Left ventricle myocardium superior (tissue), 1 donor: ENCODE measurements at places on chromosomes 2 and 18. TPM values are rescaled to one million over a fixed set of nuclear protein-coding genes. Genes with fewer than 3 reads are reported as not detected.

- DNase-seq, result no peak
These were observed 46.7 kb downstream of the MARCO start for GRCh38 chr2:118988706-118989105.

DNA sequence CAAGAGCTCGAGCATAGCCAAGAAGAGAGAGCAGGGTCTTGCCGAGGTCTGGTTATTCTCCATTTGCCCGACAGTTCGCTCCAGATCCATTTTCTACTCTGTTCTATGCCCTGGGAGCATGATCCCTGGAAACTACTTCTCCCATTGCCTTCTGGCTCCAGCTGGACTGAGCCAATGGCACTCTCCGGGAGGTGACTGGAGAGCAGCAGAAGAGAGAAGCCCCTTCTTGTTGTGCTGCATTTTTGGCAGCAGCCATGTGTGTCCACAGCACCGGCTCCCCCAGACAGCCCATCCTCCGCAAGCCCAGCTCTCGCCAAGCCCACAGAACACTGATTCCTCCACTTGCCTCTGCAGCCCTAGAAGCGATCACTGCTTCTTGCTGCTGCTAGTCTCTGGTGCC lies 345.5 kb downstream of the TNS1 start:
- no peak for DNase-seq

DNA sequence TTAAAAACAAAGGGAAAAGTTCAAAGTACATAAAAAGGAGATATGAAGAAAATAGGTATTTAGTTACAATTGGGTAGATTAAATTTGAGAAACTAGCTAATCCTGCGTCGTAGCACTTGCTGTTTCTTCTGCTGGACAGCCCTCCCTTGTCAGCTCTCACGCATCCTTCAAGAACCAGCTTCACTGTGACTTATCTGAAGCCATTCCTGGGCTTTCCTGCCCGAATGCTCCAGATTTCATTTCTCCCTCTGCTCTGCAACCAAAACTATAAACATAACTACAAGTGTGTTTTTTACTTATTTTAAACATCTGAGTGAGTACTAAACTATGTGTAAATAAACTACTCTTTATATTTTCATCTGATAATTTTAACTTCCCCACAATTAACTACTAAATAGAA lies 149.2 kb downstream of the MTCL1 start:
- no peak for DNase-seq

DNA sequence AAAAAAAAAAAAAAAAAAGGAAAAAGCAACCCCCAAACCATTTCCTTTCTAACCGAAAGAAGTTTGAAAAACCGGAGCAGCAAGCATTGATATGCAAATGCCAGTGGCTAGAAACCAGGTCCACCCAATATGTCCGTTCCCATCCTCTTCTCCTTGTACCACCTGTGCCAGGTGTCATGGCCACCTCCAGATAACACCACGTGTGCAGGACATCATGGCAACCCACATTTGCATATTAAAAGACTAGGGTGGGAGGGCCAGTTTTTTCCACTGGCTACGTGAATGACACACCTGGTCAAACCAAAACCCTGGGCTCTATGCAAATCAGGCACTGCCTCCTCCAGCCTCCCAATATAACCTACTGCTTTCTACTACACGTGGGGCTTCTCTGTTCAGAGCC lies 303.3 kb upstream of the GULP1 start:
- DNase-seq, result no peak

GRCh38 chr2:235180642-235181041 lies 228.8 kb downstream of the SH3BP4 start:
- no peak for DNase-seq

- DNase-seq, result peak; percentile 91
These were observed at the start of the genes C18orf54 and STARD6 for GRCh38 chr18:54357660-54358494. Gene C18orf54, plus strand, starts transcription at chr18:54357906. Its CDS starts 2,667 bp downstream, at chr18:54360573. Gene STARD6, minus strand, starts transcription at chr18:54357858. Its CDS starts 3,285 bp downstream, at chr18:54354573.

DNA sequence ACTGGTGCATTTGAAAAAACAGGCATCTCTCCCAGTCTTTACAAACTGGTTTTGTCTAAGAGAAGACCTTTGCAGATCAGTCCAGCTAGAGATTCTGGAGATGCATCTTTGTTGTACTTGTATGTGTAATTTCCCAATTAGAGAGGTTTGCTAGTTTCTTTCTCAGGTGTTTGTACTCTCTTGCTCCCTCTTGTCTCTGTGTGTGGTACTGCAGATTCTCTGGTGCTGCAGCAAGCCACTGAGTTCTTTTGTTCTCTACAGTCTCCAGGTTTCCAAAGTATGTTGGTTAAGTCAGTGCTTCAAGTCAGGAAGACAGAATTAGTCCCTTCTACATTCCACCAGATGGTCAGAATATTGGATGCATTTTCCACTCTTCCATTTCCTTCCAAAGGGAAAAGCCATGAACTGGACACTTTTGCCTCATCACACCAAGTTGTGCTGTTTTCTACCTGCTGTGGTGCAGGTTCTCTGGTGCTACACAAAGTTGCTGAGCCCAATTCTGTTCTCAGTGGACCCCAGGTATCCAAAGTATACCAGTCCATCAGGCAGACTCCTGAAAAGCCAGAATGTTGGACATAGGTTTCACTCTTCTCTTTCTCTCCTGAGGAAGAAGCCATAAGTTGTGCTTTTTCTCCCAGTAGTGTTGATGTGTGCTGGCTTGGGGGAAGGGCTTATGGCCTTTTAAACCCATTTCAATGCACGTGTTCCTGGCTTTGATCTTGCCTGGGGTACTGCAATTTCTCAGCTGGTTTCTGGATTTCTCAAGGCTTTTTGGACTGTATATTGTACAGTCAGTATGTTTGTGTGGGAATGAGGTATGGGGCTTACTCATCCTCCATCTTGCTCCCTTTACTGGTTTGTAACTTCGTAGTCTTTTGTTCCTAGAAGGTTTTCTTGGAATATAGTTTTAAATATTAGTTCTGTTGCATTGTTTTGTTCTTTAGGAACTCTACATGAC lies 29.8 kb downstream of the EPC2 start:
- no peak for DNase-seq

SERPINB10 gene
- not detected for total RNA-seq

ALKAL2 gene
- 1.3 TPM for total RNA-seq
